ENCODE measurements at places on chromosomes 1 and 21. TPM values are rescaled to one million over a fixed set of nuclear protein-coding genes. Genes with fewer than 3 reads are reported as not detected.

SPRR2F gene
- polyA plus RNA-seq, result not detected

- no peak for DNase-seq
These were observed 121.5 kb downstream of the CLIC6 start for GRCh38 chr21:34790341-34790740.

PTGFRN gene
- polyA plus RNA-seq, result 99.9 TPM

PRPF38A gene
- polyA plus RNA-seq, result 44.8 TPM

GRCh38 chr1:22447621-22448111 lies 4.0 kb upstream of the ZBTB40 start:
- DNase-seq, result no peak
